ENCODE measurements at places on chromosomes 7 and 10.

- DNase-seq: no peak
These were observed 113.2 kb upstream of the ANKRD1 start for GRCh38 chr10:91034042-91034441.

GRCh38 chr7:78207269-78207668 lies 408.7 kb downstream of the PHTF2 start:
- no peak for DNase-seq

DNA sequence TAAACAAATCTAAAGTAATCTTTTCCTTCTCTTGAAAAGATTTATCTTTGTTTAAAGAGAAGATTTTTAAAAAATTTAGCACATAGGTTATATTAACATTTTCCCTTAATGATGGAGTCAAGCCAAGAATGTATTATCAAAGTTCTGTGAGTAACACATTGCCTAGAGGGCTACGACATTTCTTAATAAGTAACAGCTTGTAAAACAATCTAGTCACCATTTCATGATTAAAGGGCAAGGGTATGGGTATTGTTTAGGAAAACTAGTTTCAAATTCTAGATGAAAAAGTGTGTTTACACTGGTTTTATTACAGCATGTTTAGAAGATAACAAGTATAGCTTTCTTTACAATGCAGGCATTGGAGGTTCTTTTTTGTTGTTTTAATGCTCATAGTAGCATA lies 28.6 kb upstream of the LAMB4 start:
- DNase-seq: no peak

- no peak for DNase-seq
These were observed 582.5 kb upstream of the MGMT start for GRCh38 chr10:128884496-128885072.

- no peak for DNase-seq
These were observed 11.4 kb upstream of the ARHGAP12 start for GRCh38 chr10:31939797-31940708.

GRCh38 chr7:143250199-143250598 lies 13.0 kb upstream of the GSTK1 start:
- DNase-seq: no peak

DNA sequence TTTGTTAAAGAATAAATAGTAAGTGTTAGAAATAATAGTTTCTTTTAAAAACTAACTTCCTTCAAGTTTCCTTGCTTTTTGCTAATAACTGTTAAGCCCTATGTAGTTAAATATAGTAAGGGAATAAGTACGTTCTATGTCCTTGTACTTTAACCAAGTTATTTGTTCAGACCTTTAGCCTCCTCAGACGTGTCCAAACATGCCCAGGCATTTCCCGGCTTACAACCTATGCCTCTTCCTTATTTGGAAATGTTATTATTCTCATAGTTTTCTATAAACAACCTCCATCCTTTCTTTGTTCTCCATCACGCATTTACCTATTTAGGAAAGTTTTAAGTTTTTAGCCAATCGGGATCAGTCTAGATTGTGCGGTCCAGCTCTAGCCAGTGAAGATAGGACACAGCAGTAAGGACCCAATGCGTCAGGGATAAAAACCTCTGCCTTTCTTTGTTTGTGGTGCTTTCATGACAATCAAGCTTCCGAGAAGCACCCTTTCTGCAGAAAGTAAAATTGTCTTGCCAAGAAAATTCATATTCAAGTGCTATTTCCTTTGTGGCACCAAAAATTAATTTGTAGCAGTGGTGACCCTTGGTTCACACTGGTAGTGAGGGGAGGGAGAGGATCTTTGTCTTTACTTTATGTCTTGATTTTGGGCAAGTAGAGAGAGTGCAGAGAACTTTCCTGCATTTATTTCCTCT lies 851.3 kb upstream of the POM121L12 start:
- DNase-seq: no peak

Data from anterior cingulate cortex (tissue), 58 donors.